ENCODE measurements at places on chromosomes 7 and 10. TPM values are rescaled to one million over a fixed set of nuclear protein-coding genes. Genes with fewer than 3 reads are reported as not detected.

Gene MACC1
- 0.37 TPM for total RNA-seq

Gene PAPOLB
- total RNA-seq: not detected

Gene OSBPL3
- 71.7 TPM for total RNA-seq

Gene FAM25C
- total RNA-seq: not detected

Gene PPIA
- total RNA-seq: 3,448 TPM

Gene MICALL2
- total RNA-seq: 2.3 TPM

Gene DOCK1
- 0.18 TPM for total RNA-seq

Gene TOMM7
- 318 TPM for total RNA-seq

Gene HDAC9
- total RNA-seq: 3.2 TPM

Gene NKX1-2
- not detected for total RNA-seq

Gene IKZF5
- 20.3 TPM for total RNA-seq

Gene SPDYE8
- not detected for total RNA-seq

Measured in CD8-positive, alpha-beta memory T cell (primary cell).